ENCODE measurements at places on chromosomes 6 and 20. TPM values are rescaled to one million over a fixed set of nuclear protein-coding genes. Genes with fewer than 3 reads are reported as not detected.

The MAP3K4 gene
- 45.4 TPM for total RNA-seq

- no peak for DNase-seq
Observed at GRCh38 chr6:142845143-142845571, 99.8 kb downstream of the HIVEP2 start.

GRCh38 chr20:64258071-64258823 is 2.7 kb downstream of the PCMTD2 start:
- no peak for DNase-seq

GRCh38 chr6:156250593-156250992 is 526.6 kb upstream of the ARID1B start:
- no peak for DNase-seq

Measured in posterior vena cava (tissue), 2 donors.